ENCODE measurements at places on chromosomes 6 and 20. TPM values are rescaled to one million over a fixed set of nuclear protein-coding genes. Genes with fewer than 3 reads are reported as not detected.

DNAH8 gene
- polyA plus RNA-seq, result 0.01 TPM

DNA sequence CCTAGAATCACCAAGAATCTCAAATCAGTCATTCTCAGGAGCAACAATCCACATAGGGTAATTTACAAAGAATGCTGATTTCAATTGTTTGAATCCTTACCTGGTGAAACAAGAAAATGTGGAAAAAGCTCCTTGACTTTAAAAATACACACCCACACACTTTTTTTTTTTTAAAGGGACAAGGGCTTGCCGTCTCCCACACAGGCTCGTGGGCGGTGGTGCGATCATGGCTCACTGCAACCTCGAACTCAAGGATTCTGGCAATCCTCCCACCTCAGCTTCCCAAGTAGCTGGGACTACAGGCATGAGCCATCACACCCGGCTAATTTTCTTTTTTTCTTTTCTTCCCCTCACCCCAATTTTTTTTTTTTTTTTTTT, 30.7 kb downstream of the PARD6B start:
- no peak for DNase-seq

SLC22A7 gene
- 0.15 TPM for polyA plus RNA-seq

DNA sequence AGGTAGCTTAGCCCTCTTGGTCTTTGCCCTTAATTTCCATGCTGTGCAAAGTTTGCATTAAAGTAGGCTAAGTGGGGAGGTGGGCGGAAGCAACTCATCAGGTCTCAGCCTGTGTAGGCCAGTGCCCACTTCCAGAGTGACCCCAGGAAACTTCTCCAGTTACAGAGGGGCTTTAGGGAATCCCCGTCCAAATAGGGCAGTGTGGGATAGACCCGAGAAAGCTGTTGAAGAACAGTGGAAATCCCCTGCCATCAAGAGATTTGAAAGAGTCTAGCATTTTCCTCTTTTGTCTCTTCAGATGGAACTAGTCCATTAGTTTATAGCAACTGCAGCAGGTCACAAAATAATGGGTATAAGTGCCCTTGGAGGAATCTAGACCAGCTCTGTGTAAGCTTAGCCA, 20.2 kb downstream of the SF3B5 start:
- no peak for DNase-seq

- DNase-seq, result no peak
Measured at GRCh38 chr6:27811451-27811772, 100.8 kb downstream of the OR2B2 start.

- DNase-seq, result no peak
Measured at GRCh38 chr6:45917439-45917838, 98.2 kb downstream of the CLIC5 start.

DNA sequence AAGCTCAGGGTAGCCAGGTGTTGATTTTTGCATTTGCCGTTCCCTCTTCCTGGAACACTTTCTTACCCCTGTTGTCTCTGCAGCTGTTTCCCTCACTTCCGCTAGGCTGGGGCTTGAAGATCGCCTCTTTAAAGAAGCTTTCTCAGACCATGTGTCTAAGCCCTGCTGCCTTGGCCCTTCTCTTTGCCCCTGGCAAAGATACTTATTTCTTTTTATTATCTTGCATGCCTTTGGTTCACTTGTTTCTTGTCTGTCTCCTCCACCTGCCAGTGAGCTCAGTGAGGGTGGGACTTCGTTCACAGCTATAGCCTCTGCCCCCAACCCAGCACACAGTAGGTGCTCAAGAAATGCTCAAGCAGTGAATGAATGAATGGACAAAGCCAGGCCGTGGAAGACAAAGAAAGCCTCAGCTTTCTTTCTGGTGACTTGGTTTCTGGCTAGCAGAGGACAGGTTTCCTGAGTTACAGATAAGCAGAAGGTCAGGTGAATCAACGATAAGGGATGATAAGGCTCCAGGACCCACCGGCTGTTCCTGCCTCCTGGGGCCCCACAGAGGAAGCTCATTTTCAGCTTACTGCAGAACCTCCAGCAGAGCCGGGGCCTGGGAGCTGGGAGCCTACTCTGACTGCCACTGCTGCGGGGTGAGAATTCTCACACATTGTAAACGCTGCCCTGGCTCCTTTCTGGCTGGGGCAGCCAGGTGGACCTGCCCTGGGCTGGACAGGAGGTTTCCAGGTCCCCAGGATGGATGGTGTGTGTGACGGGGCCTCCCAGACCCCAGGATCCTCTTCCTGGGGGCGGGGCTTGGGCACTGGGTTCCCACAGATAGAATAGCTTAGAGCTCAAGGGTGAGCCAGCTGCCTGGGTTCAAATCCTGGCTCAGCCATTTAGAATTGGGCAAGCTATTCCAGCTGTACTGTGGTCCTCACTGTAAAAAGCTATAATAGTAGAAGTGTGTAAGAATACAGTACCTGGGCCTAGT, 29.8 kb downstream of the SNAI1 start:
- DNase-seq, result no peak

DNA sequence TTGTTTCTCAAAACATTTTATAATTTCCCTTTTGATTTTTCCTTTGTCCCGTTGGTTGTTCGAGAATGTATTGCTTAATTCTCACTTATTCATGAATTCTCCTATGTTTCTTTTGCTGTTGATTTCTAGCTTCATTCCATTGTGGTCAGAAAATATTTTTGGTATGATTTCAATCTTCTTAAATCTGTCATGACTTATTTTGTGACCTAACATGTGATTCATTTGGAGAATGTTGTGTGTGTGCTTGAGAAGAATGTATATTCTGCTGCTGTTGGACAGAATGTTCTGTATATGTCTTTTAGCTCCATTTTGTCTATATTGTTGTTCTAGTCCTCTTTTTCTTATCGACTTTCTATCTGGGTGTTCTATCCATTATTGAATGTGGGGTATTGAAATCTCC, 286.2 kb upstream of the RNF217 start:
- DNase-seq, result no peak

SIRPA gene
- polyA plus RNA-seq, result 27.8 TPM

Measured in urinary bladder (tissue), 4 donors.